Hepatic stellate cell (primary cell): ENCODE measurements at places on chromosomes 12 and 14.

DNA sequence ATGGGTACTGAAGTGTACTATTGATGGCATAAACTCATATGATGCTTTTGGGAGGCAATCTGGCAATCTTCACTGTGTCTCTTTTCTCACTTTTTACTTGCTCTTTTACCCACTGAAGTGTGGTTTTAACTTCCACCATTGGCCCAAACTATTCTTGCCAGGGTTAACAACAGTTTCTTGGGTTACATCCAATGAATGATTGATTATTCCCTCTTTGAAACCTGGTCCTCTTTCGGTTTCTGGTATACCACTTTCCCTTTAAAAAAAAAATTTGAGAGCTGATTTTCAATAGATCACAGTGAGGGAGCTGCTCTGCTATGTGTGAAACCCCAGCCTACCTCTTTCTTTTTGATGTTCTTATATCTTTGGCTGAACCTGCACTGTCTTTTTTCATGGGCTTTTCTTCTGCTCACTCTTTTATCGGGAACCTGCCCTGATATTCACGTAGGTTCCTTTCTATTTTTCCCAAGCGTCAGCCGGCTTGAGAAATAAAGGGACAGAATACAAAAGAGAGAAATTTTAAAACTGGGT, 56.1 kb upstream of the OR4E1 start:
- no peak for DNase-seq

GRCh38 chr12:48334808-48335207, 15.9 kb downstream of the ZNF641 start:
- no peak for DNase-seq

DNA sequence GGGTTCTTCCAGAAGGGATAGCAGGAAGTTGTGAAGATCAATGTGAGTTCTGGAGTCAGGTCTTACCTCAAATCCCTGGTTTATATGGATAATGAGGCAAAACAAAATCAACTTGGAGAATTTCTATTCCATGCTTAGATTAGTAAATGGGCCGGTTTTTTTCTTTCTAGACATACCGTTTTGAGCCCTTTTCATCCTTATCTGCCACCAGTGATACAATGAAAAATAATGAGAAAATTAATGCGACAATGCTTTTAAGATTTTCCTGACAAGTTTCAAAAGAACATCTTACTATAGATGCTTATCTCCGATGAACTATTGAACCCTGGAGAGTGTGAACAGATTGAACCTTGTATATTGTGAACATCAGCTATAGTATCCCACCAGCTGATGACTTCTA, 262.7 kb downstream of the BTG1 start:
- no peak for DNase-seq

DNA sequence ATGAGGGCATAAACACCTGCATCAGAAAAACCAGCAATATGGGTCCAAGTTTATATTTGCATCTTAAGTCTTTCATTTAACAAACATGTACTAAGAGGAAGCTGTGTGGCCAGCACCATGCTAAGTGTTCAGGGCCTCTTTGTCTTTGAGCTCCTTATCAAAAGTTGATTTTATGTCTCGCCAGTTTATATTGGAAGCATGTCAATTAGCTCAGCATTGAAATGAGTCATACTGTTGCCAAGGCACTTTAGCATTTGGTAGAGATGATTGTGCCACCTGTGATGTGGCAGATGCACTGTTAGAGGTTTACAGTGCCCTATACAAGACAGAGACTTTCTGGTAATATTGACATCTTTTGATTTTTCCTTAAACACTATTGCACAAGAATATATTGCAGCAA, 68.5 kb downstream of the BHLHE41 start:
- DNase-seq = no peak

DNA sequence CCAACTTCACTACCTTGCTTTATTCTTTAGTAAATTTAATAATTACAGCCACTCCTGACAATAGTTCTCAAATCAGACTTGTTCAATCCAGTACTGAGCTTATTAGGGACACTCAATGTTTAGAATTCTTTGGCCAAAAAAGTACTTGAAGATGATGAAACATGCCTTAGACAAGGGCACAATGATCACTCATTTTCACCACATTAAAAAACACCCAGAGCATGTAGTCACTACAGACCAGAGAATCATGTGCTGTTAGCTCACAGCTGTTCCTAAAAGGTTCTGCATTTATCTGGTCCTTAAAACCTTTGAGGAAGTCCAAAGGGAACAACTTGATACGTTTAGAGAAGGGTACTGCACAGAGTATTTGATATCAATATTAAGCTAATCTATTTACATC, 98.7 kb downstream of the INSM2 start:
- no peak for DNase-seq

DNA sequence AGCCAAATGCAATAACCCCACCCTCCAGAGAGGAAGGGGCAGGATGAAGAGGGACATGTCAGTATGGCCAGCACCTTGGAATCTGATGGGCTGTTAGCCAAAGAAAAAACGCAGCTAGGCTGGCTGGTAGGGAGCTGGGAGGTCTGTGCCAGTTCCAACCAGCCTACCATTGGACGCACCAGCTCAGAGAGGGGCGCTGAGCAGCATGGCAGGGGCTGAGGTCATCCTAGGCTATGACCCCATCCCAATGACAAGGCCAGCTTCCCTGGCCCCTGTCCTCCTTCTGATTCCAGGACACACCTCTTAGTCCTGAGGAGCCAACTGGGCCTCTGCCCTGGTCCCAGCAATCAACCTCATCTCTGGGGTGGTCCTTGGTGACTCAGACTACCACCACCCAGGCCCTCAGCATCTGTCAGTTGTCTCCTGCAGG, 12.2 kb downstream of the ACTN1 start:
- DNase-seq = no peak

GRCh38 chr12:115998794-115999478, 278.6 kb downstream of the MED13L start:
- no peak for DNase-seq

- no peak for DNase-seq
Measured at GRCh38 chr14:105711841-105712460, 185.6 kb downstream of the TMEM121 start.

DNA sequence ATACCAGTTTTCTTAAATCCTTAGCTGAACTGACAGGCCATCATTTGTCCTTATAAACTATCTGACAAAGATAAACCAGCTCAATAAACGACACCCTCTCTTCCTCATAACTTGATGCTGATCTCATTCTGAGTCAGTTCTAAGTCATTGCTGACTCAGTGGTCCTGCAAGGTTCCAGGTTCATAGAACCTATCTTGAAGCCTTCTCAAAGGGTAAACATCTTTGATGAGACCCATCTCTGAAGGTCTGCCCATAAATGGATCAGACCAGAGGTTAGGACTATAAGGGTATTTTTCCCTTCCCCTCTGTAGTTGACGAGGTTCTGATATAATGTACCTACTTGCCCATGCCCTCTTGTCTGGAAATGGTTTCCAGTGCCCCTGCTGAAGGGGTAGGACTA, 11.9 kb downstream of the NAA25 start:
- DNase-seq = peak; percentile 45

DNA sequence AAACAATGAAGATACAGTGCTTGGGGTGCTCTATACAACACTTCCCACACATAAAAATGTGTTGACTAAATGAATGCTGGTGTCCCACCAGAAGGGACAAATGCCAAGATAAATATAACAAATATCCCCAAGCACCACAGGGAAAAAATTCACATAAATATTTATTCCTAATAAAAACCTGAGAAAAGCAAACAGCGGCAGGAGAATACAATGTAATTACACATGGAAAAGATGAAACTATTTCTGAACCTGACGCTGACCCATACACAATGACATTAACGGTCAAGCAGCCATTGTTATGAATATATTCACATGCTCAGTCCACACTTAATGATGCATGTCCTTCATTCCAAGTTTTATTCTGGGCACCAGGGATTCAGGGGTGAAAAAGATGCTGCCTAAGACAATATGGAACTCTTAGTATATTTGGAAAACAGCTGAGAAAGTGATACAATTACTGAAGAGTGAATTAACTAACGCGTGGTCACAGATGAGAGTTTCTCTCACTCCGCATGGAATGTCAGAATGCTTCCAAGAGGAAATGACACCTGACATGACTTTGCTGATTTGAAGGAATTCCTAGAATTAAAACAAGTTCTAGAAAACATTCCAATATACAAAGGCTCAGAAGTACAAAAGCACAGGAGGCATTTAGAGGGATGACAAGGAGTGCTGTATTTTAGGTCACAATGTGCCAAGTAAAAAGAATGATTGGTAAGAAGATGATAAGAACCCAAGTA, 27.9 kb upstream of the PTPRR start:
- no peak for DNase-seq

DNA sequence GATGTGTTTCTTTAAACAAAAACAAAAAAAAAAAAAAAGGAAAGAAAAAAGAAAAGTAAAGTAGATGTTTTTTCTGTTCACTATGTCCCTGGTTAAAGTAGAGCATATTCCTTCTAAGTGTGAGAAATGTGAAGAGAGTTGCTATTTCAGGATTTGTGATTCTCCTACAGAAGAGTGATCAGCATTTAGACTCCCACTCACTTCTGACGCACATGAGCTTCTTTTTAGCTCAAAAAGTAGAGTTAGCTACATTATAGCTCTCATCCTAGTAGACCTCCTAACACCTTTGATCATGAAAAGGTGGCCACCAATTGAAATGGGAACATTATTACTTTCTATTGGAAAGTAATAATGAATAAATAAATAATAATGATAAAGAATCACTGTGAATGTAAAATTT, 368.2 kb downstream of the NAV3 start:
- no peak for DNase-seq

GRCh38 chr14:73634011-73634833, 10.6 kb upstream of the DNAL1 start:
- no peak for DNase-seq

- DNase-seq = no peak
Measured at GRCh38 chr12:4866299-4866698, 43.4 kb upstream of the KCNA1 start.

DNA sequence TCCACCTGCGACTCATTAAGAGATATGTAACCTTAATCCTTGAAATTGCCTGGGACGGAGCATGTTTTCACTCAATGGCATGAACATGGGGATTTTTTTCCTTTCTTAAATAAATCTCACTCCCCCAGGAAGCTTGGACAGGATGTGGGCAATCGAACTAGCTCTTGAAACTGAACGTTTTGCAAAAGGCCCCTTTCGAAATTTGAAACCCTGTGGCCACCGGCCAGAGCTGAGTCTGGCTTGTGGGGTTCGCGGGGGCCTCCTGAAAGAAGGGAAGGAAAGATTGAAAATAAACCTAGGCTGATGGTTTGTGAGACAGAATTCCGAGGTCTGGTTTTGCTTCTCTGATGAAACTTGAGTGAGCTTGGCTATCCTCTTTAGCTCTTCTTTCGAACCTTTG, 101.4 kb upstream of the RTL1 start:
- no peak for DNase-seq

DNA sequence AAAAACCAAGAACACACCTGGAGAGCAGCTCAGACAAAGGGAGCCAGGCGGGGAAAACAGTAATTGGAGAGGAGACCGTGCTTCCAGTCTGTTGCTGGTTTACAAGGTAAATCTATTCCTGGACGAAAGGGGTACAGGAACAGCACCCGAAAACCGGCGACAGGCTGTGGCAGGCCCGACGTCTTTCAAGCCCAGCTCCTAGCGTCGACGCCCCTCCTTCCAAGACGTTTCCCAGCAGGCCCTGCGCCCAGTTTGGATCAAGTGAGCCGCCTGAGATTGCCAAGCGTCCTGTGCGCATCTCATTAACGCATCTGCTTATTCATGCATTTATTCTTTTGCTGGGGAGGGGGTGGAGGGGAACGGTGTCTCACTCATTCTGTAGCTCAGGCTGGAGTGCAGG, 1.4 kb downstream of the C12orf56 start:
- DNase-seq = no peak
